ENCODE measurements at places on chromosomes 5 and 9.

DNA sequence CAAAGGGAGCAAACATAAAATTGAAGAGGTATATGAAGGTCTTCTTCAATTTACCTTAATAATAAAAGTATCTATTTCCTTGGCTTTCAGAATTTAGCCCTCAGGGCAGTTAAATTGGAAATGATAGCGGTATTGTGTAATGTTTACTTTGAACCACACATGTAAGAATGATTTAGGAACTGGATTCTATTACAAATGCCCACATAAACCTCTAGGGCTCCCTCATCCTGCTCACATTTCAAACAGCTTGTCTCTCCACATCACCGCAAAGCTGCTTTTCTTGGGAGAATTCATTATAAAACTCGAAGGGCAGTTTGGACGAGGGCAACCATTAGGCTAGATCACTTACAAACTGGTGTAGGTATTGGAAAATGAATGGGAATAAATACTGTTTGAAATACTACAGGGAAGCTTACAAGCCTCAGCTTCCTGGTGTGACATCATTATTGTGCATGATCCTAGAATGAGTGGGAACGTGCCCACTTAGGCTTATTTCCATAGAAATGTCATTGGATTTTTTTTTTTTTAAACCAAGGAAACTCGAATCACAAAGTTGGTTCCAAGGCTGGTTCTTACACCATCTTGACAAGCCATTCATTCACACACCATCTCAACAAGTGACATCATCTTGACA lies 47.3 kb downstream of the MTRR start:
- no peak for DNase-seq

DNA sequence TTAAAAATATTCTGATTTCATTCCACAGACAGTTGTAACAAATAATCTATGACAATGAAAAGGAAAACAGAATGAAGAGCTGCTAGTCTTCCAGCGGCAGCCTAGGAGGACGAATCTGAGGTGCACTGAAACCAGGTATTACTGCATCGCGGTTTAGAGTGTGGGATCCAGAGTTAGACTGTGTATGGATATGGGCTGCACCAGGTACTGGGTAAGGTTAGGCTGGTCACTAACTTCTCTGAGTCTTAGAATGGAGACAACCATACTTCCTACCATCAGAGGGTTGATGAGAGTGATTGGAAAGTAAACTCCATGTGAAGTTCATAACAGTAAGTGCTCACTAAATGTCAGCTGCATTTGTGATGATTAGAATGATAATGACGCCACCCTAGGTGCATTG lies 158.7 kb downstream of the MYO10 start:
- DNase-seq: no peak

DNA sequence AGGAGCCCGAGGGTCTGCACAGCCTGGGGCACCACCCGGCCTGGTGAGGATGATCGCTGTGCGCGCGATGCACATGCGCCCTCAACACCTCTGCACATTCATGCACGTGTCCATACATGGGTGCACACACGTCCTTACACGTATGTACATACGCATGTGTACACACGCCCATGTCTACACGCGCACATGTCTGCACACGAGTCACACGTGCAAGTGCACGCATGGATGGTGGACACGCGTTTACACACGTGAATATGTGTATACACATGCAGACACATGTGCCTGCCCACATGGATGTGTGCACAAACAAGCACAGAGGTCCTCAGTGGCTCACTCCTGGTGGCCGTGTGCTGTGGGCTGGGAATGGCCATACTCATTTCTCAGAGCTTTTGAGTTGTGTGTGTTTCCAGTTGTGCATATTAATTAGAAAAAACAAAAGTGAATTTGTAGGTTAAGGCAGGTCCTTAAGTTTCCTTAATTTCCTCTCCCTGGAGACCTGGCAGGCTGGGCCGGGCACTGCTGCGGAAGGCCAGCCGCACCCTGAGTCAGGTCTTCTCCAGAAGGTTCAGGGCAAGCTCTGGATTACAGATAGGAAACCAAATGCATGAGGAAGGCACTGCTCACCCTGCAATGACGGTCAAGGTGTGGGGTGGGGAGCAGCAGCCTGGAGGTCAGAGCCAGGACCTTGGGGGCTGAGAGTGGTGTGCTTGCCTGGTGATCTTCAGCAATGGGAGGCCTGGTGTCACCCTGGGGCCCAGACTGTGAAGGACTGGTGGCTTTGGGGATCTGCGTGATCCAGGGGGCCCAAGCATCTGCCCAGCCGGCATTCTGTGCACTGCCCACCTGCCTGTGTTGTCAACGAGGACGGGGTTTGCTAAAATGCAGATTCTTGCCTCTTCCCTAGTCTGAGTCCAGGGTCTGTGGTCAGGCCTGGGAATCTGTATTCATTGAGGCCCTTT lies 1.3 kb upstream of the RNU6ATAC start:
- no peak for DNase-seq

DNA sequence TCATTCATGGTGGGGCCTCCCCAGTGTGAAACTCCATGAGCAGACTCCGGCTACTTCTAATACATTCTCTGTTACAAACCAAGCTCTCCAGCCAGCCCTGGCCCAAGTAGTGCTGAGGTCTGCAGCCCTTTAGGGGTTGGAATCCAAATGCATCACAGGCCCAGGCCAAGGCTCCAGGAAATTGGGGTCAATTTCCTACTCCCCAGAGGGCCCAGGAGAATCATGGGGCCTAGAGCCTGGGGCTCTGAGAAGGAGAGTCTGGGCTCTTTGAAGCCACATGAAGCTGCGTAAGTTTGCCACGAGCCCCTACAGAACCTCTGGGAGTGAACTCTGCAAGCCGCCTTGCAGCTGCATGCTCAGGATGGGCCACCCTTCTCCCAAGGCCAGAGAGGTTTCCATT lies 206.4 kb downstream of the PAPPA start:
- DNase-seq: no peak

DNA sequence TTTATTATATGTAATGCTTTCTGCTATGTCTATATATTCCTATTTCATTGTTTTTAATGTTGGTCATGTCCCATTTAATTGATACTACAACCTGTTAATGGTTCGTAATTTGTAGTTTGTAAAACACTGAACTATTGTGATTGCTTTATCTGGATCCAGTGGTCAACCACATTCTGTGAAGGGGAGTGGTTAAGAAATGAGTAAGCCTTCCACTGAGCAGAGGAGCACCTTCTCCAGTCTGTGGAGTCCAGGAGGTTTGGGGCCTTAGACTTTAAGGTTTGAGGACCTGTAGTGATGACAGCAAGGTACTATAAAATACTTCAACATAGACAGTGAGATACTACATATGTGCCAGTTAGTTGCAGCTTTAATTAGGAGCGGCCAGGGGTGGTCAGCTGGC lies 67.7 kb upstream of the RAD23B start:
- no peak for DNase-seq

GRCh38 chr5:83517072-83517687 lies 45.6 kb downstream of the VCAN start:
- DNase-seq: no peak

DNA sequence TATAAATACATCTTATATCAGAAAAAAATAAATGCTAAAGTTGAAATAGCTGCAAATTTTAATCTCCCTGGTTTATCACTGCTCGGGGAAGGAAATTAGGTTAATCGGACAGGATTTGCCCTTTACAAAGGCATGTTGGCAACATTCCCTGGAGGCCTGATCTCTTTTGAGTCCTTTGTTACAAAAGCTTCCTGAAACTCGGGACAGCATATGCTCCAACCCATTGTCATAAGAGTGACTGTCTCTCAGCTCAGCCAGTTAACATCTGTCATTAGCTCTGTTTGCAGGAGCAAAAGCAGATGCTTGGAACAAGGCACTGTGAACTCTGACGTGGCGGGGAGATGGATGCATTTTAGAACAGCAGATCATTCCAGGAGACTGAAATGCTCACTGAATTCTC lies 80.6 kb downstream of the MYO10 start:
- no peak for DNase-seq

DNA sequence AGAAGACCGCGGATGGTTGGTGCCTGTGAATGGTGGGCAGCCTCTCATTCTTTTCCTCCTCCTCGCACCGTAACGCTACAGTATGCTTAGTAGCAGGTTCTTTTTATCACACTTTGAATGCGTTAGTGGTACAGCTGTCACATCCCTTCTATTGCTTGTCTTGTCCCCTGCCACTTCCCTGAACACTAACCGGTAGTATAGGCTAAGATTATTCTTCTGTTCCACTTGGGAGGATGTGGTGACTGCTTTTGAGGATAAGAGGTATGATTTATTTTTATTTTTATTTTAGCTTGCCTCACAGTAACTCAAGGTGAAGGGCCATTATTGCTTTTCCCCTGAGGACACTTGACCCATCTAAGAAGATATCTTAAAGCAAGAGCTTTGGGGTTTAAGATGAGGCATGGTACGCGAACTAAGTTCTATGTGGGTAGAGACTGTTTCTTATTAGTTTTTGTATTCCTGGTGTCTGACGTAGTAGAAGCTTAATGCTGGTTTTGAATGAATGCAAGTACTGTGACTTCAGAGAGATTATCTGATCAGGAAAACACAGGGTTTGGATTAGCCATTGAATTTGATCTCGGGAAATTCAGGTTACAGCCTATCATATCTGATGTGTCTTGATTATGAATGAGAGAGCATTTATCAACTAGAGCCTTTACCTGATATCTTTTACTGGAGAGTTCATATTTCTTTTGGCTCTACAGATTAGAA lies 951 bp downstream of the UNC13B start:
- no peak for DNase-seq

GRCh38 chr5:83595217-83595616 lies 123.7 kb downstream of the VCAN start:
- DNase-seq: no peak

DNA sequence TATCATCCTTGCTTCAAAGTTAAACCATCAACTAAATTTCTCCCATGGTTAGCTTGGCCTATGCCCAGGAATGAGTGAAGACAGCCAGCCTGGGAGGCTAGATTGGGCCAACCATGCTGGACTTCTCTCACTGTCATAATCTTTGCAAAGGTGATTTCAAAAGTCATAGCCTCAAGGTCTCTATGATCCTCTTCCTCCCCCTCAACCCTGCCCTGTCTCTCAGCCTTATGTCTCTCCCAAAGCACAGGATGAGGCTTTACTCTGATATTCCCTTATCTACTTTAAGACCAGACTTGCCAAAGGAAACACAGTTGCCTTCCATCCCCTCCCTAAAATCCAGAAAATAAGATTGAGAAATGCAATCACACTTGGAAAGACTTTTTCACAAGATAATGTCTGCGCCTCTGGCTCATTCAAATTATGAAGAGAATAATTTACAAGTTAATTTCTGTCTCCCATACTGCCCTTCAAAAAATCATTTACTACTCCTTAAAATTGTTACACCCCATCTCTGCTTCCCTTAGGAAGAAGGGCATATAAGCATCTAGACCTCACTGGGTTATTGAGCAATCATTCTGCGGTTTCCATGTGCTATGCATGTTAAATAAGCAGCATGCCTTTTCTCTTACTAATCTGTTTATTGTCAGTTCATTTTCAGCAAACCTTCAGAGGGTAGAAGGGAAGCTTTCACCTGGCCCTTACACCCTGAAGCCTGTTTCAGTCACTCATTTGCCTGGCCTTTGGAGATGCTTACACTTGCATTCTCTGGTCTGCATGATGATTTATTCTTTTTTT lies 113.8 kb upstream of the ANKRD55 start:
- no peak for DNase-seq

DNA sequence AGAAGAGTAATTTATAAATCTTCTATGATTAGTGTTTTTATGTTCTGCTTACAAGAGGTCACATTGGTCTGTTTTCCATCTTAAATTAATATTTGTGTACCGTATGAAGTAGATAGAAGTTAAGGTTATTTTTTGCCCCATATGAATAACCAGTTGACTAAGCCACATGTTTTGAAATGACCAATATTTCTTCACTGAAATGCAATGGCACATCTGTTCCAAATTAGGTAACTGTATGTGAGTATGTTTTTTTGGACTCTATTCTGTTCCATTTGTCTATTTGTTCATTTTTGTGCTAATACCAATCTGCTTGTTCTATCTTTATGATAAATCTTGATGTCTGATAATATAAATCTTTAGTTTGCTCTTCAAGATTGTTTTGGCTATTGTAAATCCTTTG lies 17.7 kb downstream of the JAK2 start:
- DNase-seq: no peak

DNA sequence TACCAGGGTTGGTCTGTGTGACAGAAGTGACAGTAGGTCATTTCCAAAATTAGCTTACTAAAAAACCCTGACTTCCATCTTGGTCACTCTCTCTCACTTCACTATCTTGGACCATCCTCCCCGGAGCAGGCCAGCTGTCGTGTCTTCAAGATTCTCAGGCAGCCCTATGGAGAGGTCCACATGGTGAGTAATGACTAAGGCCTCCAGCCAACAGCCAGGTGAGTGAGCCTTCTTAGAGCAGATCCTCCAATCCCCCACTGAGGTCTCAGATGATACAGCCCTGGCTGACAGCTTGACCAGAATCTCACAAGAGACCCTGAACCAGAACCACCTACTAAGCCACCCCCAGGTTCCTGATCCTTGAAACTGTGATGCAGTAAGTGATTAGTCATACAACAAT lies 92.0 kb downstream of the DCP2 start:
- no peak for DNase-seq

- DNase-seq: no peak
These were observed 15.9 kb upstream of the DMRT2 start for GRCh38 chr9:1034271-1034670.

GRCh38 chr9:132609829-132610228 lies 27.4 kb downstream of the BARHL1 start:
- DNase-seq: no peak

GRCh38 chr5:52727020-52727419 lies 60.7 kb upstream of the ITGA1 start:
- no peak for DNase-seq

GRCh38 chr5:83443534-83443933 lies 28.0 kb upstream of the VCAN start:
- DNase-seq: no peak

- DNase-seq: no peak
These were observed 6.0 kb downstream of the CAMK4 start for GRCh38 chr5:111229871-111230810.

DNA sequence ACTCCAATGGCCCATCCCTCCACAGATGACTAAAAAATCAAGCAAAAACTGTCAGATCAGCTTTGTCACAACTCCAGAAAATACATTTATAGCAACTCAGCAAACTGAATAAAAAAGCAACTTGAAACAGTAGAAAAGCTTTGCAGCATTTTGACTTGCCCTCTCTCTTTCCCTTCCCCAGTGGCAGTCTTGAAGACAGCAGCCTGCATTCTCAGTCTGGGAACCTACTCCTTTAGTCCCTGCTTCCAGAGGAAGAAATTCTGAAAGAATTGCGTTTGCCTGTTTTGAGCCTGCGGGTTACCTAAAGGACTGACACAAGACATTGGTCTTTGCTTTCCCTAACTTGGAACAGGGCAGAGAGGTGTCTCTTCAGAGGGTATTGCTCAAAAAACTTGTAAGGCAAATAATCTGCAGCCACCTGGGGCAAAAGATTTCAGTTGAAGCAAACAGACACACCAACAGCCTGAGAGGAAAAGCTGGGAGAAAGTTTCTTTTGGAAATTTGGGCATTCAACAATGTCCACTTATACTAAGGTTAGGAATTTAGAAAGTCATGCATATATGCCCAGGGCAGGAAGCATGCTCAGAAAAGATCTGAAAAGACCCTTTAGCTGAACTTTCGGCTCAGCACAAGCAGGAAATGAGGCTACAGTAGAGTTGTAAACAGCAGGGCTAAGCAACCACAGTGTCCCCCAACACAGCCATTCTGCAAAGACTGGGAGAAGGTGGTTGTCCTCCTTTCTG lies 15.2 kb upstream of the SLC35D2 start:
- no peak for DNase-seq
